ENCODE measurements at places on chromosomes 3 and 15.
A peak's percentile ranks its signal among the peaks of the same experiment; 100 is the strongest.

GRCh38 chr3:21447476-21448151 lies 303.4 kb downstream of the ZNF385D start:
- no peak for DNase-seq

GRCh38 chr3:180707896-180708295 lies 28.6 kb upstream of the CCDC39 start:
- no peak for DNase-seq

- DNase-seq: no peak
These were observed 21.1 kb upstream of the SNRPN start for GRCh38 chr15:24933716-24934115.

GRCh38 chr3:158105710-158106253 lies 438 bp downstream of the SHOX2 start:
- DNase-seq: peak; percentile 21

DNA sequence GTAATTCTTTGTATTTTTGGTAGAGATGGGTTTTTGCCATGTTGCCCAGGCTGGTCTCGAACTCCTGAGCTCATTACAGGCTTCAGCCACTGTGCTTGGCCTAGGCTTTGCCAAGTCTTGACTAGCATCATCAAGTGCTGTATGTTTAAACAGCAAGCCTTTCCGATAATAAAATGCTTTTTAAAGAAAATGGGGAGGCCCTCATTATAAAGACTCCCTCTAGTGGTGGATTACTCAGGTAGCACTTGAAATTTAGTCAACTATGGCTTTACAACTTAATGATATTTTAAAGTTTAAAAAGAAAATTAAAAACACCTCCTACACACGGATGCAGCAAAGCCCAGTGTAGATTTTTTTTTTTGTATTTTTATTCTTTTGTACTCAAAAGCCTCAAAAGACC lies 213.6 kb downstream of the GAP43 start:
- peak; percentile 10 for DNase-seq

DNA sequence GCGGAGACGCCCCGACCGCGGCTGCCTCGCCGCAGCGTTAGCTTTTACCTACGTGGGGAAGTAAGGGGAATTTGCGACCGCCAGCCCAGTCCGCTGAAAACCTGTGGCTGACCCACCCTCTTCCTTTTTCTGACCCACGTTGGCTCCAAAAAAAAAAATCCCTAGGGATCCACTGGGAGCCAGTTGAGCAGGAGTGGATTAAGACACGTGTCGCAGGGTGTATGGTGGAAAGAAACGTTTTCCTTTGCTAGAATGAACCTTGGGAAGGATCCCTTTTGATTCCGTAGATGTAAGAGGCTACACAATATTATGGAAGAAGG lies 575 bp upstream of the PCYT1A start:
- no peak for DNase-seq

- DNase-seq: no peak
These were observed 53.8 kb upstream of the PLAAT1 start for GRCh38 chr3:193187070-193187722.

- DNase-seq: no peak
These were observed 3.1 kb downstream of the OXSR1 start for GRCh38 chr3:38168151-38169026.

DNA sequence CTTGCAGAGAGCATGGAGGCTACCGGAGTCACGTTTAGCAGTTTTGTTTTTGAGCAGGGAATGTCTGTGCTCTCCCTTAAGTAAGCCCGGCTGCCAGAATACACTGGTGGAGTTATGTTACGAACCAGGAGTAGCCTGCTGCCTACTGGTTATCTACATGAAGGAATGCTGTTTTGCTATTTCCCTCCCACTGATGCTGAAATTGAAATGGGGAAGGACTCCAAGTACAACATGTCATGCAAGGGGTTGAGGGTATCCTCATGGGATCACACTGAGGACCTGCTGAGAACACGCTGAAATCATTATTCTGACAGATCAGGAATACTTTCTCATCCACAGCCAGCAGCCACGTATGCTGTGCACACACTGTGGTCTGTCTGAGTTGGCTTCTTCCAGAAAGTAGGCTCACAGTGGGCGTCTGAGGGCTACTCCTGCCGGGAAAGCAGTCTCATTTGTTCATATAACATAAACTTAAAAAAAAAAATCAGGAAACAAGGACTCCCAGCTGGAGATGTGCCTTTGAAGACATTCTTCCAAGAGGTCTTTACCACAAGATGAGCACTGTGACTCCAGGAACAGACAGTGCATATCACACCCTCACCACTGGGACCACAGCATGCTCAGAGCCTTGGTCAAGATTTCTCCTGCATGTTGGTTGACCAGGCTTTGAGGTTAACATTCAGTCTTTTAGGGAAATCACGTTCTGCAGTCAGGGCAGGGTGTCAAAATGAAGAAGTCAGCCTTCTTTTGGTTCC lies 300.4 kb upstream of the RASGRP1 start:
- no peak for DNase-seq

- no peak for DNase-seq
These were observed 400.0 kb downstream of the FOXP1 start for GRCh38 chr3:71183549-71183948.

GRCh38 chr3:158713094-158713499 lies 19.2 kb downstream of the RARRES1 start:
- no peak for DNase-seq

GRCh38 chr15:92882697-92883162 lies 17.4 kb upstream of the CHD2 start:
- DNase-seq: no peak

- no peak for DNase-seq
These were observed 125.8 kb downstream of the TNIK start for GRCh38 chr3:171334465-171334811.

- no peak for DNase-seq
These were observed 356.1 kb downstream of the OTOL1 start for GRCh38 chr3:161852744-161853143.

- DNase-seq: no peak
These were observed 459.5 kb downstream of the DIPK2A start for GRCh38 chr3:144431134-144431533.

GRCh38 chr3:41247055-41248004 lies 48.0 kb downstream of the CTNNB1 start:
- no peak for DNase-seq

DNA sequence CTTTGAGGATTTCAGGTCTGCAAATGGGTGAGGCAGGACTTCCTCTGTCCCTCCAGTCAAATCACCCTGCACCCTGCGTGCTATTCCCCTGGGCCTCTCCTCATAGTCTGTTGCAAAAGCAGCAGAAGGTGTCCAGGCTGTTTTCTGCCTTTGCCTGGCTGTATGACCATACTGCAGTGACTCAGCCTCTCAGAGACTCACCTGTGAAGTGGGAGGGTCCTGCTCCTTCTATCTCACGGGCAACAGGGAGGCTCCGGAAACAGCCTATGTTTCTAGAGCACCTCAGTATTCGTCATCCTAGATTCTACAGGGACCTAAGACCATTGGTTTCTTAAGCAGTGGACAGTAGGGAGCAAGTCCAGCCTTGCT lies 216.4 kb downstream of the TLE3 start:
- DNase-seq: no peak

DNA sequence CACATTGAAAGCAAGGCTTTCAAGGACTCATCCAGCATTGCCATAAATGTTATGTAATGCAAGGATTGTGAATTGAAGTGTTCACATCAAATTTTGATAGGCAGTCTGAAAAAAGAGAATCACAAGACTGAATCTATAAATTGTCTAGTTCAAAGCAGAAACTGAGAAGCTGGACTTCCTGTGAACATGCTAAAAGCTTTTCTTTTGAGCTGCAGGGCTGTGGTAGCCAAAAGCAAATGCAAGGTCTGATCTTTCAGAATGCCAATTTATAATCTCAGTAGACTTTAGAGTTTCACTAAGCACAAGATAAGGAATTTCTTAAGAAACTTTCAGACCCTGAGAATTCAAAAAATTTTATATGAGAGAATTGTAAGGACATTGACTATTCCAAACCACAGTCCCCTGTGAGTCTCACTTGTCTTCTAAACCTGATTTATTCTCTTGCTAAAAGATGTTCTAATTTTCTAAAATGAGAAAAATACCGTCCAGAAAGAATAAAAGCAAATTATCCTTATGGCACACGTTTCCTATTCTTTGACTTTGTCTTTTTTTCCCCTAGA lies 1700.3 kb downstream of the OTOL1 start:
- no peak for DNase-seq

DNA sequence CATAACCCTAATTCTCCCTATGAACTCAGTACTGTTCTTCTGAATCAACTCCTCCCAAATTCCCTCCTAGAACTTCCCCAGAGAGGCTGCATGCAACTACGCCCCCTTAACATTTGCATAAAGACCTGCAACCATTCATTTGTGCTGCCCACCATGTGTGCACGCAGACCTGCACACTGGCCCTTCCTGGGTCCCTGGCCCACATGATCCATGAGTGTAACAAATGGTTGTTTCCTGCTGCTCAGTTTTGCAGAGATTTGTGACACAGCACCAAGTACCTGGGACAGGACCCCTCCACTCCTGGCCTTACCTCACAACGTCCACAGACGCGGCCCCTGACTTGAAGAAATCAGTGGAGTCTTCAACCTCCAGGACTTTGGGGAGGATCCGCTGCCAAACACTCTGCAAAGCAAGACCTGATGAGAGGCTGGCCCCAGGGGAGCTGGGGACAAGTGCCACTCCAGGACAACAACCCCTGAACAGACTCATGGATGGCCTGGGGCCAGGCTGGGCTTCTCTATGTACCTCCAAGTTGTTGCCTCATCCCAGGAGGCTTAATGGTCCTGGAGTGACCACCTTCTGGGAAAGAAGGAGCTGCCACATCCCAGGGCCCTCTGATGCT lies 33.8 kb downstream of the ALDH1L1 start:
- DNase-seq: no peak

DNA sequence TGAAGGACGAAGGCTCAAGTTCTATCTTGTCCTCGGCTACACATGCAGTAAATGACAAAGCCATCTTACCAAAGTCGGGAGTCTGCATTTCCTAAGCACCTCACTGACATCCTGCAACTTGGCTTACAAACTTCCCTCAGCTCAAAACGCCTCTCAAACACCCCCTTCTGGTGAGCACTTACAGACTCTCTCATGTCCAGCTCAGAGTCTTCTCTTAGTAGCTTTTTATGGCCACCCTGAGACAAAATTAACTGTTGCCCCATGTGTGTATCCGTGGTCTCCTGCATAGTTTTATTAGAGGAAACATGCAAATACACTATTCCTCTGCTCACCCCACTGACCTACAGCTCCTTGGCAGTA lies 819.7 kb downstream of the FHIT start:
- DNase-seq: no peak

DNA sequence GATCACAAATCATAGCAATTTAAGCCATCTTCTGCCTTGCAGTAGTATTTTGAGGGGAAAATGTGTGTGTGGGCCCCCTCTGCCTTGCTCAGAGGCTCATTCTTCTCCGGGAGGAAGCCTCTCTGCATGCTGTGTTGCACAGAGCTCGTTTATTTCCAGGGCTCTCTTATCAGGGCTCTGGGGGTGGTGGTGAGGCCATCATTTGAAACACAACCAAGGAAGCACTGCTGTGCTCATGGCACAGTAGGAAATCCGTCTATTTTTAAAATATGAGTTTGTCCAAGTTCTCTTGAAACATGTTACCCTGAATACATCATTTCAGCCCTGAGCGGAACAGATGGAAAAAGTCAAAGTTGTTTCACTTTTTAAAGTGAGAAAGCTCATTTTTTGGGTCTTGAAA lies 369.0 kb upstream of the CFAP20DC start:
- DNase-seq: no peak

GRCh38 chr3:151593928-151594327 lies 133.1 kb upstream of the IGSF10 start:
- DNase-seq: no peak

DNA sequence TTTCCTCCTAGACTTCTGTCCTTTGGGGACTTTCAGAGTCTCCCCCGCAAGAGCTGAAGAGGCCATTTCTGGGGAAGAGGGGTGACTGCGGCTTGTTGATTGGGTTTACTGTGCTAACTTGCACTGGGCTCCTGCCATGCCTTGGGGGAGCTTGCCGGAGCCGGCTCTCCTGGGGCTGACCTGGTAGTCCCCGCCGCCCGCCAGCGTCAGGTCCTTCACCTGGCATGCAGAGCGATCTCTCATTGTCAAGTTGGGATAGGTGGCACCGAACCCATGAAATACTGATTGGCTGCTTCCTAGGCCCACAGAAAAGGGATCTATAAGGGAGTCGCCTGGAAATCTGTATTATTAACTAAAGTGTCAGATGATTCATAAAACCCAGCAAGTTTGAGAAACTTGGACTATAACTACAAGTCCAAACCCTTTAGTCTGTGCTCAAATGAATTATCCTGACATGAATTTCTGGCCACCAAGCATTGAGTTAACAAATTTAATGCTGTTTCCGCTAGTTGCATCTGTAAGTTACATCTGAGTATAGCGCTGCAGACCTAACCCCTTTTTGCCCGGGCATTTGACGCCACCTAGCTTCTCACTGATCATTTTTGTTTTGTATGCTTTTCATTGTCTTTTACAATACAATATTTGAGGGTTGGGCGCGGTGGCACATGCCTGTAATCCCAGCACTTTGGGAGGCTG lies 607 bp upstream of the IMP3 start:
- peak; percentile 43 for DNase-seq

DNA sequence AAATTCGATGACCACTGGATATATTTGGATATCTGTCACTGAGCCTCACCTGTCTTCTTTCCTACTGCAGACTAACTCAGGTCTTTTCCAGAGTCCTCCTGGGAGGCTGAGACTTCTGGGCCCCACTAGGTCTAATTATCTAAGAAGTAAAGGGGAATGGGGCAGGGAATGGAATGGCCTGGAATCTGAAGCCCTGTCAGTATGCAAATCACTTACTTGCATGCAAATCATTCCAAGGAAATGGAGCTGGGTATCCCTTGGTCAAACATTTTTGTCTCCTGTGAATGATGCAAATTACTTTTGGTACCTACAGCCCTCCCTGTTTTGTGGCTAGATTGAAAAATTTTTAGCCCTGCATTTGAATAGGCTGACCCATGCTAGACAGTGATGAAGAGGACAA lies 5.3 kb upstream of the SPSB4 start:
- DNase-seq: no peak

DNA sequence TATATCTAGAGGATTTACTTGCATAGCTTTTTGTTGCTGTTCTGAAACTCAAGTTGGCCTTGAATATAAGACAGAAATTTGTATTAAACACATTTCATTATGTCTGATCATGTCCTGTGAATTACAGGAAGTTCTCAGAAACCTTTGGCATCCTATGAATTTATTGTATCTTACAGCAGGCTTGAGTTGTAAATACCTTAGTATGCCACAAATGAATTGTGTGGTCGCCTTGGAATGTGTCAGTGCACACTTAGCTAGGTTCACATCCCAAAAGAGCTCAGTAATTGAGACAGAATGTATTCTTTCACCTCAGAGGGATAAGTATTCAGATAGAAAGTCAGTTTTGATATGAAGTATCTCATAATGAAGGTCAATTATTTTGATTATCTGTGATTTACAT lies 83.4 kb downstream of the NEK11 start:
- DNase-seq: no peak
